Right ventricle myocardium inferior (tissue), 1 donor: ENCODE measurements at places on chromosomes 12 and 14. TPM values are rescaled to one million over a fixed set of nuclear protein-coding genes. Genes with fewer than 3 reads are reported as not detected.

The CELA1 gene
- not detected for total RNA-seq

The MMP17 gene
- total RNA-seq: 0.73 TPM

The MIP gene
- not detected for total RNA-seq

The LTBR gene
- total RNA-seq: 34.3 TPM

The PLEKHA5 gene
- total RNA-seq: 52.6 TPM

The AVPR1A gene
- total RNA-seq: 2.1 TPM

The HAL gene
- 0.68 TPM for total RNA-seq

The GDF3 gene
- not detected for total RNA-seq

The SALL2 gene
- 4.9 TPM for total RNA-seq

The EML5 gene
- total RNA-seq: 0.27 TPM

The NIN gene
- 22.2 TPM for total RNA-seq

The ACACB gene
- 150 TPM for total RNA-seq

The OR4E2 gene
- total RNA-seq: not detected

The GPR132 gene
- total RNA-seq: 0.89 TPM
